ENCODE measurements at places on chromosomes 5 and 9.

- peak overlapping the region; percentile 60 for H3K27ac ChIP-seq
- no peaks in the 10 kb centered on the region for H3K27me3 ChIP-seq
- no peaks in the 10 kb centered on the region for H3K36me3 ChIP-seq
- peaks cover 20% of the 10 kb centered on the region for H3K4me1 ChIP-seq
- DNase-seq, result no peak
Measured at GRCh38 chr9:71685394-71685793, 82.9 kb downstream of the CEMIP2 start.

GRCh38 chr5:10733426-10733825, 27.6 kb downstream of the DAP start:
- no peaks in the 10 kb centered on the region for H3K27me3 ChIP-seq
- no peaks in the 10 kb centered on the region for H3K36me3 ChIP-seq
- peaks cover 40% of the 10 kb centered on the region for H3K4me1 ChIP-seq
- DNase-seq, result no peak

GRCh38 chr9:12698986-12699385, 5.8 kb downstream of the TYRP1 start:
- H3K27ac ChIP-seq, result no peak overlapping the region
- no peak overlapping the region for H3K4me3 ChIP-seq
- H3K4me1 ChIP-seq, result no peaks in the 10 kb centered on the region
- H3K36me3 ChIP-seq, result no peaks in the 10 kb centered on the region
- DNase-seq, result no peak

DNA sequence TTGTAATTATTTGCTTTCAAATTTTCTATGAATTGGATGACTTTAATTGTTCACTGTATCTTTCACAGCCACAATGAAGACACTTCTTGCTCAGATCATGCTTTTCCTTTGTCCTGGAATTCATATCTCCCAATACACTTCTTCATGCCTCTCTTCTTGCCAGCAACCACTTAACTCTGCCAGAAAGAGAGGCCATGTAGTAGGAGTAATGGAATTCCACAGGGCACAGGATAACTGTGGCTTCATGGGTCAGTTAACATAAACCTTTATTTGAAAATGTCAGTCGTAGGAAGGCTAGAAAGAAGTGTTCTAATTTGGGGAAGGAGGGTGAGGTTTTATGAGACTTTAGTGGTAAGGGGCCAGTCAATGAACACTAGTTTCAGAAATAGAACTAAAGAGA, 190.3 kb downstream of the TMEM167A start:
- no peaks in the 10 kb centered on the region for H3K27me3 ChIP-seq
- DNase-seq, result no peak
- no peak overlapping the region for H3K4me3 ChIP-seq
- H3K36me3 ChIP-seq, result no peaks in the 10 kb centered on the region

DNA sequence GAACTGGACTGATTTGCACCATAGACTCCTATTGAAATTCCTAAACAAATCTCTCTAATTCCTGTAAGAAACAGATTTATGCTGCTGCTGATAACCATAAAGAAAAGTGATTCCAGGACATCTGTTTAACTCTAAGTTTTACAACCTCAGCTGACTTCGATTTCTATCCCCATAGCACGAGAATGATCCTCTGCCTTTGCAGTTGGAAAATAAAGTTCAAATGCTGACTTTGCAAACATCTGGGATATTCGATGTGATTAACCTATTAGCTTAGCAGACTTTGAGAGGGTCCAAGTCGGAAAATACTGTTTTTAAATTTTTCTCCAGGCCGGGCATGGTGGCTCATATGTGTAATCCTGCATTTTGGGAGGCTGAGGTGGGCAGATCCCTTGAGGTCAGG, 247.3 kb downstream of the PSAT1 start:
- no peak for DNase-seq
- H3K36me3 ChIP-seq, result no peaks in the 10 kb centered on the region
- no peak overlapping the region for H3K4me3 ChIP-seq
- H3K4me1 ChIP-seq, result no peaks in the 10 kb centered on the region

DNA sequence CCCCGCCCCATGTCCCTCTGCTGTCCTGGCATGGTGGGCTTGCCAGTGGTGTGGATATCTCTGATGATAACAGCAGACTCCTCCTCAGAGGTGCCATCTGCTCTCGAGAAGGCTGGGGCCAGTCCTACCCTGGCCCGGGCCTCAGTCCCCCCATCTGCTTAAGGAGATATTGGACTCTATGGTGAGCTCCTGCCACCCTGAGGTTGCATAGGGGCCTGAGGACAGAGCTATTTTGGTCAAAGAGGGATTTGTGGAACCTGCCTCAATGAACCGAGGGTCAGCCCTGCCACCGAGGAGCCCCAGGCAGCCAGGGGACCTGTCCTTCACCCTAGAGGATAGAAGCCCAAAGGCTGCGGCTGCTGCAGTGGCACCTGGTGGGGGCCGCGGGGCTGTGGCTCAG, 32.6 kb downstream of the NTNG2 start:
- no peaks in the 10 kb centered on the region for H3K27me3 ChIP-seq
- H3K27ac ChIP-seq, result no peak overlapping the region

All from thyroid gland (tissue), 4 donors.